ENCODE measurements at places on chromosomes 5 and 9.

DNA sequence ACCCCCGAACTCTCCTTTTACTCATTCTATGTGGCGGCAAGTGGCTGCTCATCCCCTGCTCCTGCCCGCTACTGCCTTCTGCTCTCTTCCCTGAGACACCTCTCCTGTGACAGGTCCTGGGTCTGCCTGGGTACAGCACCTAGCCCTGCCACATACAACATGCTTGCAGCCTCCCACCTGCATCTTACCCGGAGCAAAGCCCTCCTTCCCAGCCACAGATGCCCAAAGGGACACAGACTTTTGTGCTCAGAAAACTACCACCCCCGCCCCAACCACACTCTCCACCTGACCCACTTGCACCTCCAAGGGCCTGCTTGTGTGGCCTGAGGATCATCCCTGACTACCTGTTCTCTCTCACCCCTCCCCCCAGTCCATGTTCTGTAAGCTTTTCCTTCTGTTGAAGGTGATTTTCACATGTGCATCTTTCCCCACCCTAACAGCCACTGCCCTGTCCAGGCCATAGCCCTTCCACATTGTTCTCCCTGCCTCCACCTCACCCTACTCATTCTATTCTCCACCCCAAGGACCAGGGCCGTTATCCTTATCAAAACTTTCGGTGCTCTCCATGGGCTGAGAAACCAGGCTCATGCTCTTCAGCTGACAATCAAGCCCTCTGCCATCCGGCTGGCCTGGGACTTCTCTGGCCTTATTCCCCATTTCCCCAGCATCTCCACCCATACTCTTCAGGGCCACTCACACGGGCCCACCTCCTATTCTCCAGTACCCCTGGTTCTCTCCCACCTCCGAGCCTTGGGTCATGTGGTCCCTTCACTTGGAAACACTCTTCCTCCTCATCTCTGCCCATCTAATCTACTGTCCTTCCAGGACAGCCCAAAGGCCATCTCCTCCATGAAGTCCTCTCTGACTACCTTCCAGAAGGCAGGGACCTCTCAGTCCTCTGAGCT, 46.4 kb upstream of the ALDH1B1 start:
- DNase-seq, result no peak

GRCh38 chr5:120567921-120568320, 103.8 kb downstream of the PRR16 start:
- DNase-seq, result no peak

DNA sequence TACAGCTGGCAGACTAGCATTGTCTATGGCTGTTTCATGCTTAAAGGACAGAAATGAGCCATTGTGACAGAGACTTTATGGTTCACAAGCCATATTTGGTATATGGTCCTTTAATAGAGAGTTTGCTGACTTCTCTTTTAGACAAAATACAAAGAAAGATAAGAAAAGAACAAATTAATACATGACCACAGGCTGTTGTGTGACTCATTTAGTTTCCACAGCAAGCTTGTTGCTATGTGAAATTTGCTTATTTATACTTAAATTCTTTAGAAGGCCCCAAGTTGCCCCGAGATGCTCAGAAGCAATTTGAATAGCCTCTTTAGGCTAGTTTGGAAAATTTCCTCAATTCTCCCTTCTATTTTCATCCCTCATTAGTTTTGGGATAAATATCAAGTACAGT, 315.3 kb upstream of the RPS23 start:
- DNase-seq, result peak; percentile 33

DNA sequence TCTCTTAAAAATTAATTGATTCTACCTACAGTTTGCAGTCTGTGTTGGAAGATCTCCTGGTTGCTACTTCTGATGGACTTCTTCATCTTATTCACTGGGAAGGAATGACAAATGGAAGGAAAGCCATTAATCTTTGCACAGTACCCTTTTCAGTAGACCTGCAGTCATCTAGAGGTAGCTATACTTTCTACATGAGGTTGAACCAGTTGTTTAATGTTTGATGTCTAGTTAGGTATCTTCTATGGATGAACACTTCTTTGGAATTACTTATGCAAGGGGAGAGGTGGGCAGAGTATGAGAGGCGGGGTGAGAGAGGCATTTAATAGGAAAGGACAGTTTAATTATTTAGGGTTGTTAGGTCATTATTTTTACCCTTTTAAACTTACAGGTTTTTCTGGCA, 91.2 kb downstream of the RIC1 start:
- DNase-seq, result no peak

GRCh38 chr9:11064909-11065308, 452.1 kb upstream of the PTPRD start:
- DNase-seq, result no peak

DNA sequence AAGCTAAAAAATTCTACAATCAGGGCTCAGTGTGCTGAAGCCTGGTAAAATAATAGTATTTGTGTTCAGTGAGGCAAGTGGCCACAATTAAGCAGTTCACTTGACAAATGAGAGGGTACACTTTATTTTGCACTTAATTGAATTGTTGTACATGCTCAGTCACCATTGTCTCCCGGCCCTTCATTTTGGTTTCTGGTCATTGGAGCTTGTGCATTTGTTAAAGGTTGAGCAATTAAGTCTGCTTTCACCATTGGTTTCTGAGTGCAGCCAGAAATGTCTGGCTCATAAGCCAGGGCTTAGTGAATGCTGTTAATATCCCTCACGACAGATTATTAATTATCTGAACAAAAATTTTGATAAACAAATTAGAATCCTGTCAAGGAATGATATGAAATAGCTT, 89.6 kb downstream of the PRDM6 start:
- no peak for DNase-seq
